ENCODE measurements at places on chromosomes 4 and X.

GRCh38 chr4:102598086-102598761 is 97.1 kb downstream of the NFKB1 start:
- DNase-seq: peak; percentile 48

DNA sequence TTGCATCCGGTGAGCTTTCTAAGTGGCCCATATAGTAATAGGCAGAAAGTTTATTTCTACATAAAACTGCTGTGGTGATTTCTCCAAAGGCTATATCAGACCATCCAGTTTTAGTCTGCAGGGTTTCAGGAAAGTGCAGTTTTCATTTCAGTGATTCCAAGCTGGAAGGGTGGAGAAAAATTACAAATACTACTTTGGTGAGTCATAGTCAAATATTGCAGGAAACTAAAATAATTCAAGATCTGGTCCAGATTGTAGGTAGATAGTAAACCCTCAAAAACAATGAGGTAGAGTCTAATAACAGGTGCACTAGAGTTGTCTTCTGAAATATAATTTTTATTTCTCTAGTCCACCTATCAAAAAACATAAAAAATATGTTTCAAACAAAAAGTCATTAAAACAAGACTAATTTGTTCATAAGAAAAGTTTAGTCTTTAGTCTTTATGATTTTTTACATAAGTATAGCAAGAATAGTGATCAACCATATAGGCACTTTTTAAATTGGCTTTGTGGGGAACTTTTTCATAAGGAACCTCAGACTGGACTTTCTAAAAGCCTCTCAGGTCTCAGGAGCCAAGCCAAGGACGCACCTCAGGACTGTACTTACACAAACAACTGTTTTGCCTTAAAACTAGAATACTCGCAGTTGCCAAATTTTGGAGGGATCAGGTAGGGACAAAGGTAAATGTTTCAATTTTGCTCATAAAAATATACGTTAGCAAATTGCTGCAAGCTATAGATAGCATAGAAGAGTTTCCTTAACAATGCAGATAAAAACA is 101.8 kb upstream of the TLR3 start:
- no peak for DNase-seq

GRCh38 chrX:85882601-85883000 is 164.8 kb downstream of the CHM start:
- DNase-seq: no peak

DNA sequence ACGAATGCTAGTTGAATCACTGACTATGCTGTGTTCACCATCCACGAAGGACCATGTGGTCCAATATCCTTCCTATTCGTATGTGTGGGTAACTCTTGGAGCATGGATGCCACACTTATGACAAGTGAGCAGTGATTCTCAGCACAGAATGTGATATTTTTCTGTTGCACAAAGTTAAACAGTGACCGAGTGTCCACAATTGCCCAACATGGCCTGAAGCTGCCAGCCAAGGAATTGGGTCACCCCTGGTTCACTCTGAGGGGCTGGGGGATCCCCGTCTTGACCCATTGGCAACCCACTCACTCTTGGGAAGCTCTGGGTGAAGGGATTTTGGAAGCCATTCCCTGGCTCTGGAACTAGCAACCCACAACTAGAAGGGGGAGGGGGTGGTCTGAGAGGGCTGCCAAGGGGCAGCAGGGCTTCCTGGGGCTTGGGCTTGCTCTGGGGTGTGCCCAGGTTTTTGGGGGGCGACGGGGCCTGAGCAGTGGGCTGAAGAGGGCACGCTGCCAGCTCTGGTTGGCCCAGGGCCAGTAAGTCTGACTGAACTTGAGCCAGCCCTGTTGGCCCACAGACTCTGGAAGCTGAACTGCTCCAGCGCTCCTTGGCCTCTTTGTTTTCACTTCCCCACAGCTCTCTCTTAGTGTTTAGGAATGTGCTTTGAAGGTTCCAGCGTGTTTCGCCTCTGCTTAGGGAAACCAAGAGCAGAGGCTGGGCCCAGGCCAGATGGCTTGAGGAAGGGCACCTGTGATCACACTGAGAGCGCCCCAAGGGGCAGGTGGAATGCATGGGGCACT is 43.1 kb upstream of the BCOR start:
- DNase-seq: no peak

GRCh38 chr4:1021386-1022050 is 10.1 kb downstream of the FGFRL1 start:
- no peak for DNase-seq

DNA sequence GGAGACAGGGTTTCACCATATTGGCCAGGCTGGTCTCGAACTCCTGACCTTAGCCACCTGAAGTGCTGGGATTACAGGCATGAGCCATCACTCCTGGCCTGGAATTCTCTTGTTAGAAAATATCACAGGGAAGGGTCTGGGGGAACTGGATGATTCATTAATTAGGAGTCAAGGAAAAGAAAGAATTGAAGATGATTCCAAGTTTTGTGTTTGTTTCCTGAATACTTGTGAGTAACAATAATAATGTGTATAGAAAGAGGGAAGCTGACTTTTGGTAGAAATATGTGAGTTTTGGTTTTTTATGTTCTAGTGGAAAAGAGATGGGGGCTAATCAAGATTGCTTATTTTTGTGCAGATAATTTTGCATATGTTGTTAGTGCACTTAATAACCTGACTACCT is 77.3 kb upstream of the CLNK start:
- no peak for DNase-seq

DNA sequence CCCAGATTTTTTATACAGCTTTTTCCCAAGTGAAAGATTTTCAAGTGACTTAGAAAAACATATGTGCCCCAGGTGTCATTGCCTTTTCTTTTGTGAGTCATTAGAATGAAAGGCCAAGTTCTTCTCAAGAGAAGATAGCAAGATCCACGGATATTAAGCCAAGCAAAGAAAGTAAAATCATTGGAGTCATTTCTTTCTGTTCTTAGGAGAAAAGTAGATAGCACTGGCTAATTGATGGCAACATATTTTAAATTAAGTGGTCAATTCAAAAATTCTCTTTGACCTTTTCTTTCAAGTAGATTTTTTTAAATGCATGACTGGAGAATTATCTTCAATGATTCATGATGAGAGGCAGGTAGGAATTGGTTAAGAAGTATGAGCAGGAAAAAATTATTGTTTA is 94.4 kb downstream of the HHIP start:
- no peak for DNase-seq

DNA sequence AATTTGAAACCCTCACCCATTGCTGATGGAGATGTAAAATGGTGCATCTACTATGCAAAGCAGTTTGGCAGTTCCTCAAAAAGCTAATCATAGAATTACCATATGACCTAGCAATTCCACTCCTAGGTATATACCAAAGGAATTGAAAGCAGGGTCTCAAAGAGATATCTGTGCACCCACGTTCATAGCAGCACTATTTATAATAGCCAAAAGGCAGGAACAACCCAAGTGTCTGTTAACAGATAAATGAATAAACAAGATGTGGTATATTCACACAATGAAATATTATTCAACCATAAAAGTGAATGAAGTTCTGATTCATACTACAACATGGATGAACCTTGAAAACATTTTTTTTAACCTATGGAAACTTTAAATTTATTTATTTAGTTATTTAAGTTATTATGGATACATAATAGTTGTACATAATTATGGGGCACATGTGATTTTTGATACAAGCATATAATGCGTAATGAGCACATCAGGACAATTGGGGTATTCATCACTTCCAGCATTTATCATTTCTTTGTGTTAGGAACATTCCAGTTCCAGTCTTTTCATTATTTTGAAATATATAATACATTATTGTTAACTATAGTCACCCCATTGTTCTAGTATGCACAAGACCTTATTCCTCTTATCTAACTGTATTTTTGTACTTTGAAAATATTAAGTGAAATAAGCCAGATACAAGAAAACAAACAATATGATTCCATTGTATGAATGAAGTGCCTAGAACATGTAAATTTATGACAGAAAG is 205.6 kb upstream of the CNKSR2 start:
- no peak for DNase-seq

- DNase-seq: no peak
Measured at GRCh38 chr4:10084651-10085358, 31.8 kb downstream of the WDR1 start.

DNA sequence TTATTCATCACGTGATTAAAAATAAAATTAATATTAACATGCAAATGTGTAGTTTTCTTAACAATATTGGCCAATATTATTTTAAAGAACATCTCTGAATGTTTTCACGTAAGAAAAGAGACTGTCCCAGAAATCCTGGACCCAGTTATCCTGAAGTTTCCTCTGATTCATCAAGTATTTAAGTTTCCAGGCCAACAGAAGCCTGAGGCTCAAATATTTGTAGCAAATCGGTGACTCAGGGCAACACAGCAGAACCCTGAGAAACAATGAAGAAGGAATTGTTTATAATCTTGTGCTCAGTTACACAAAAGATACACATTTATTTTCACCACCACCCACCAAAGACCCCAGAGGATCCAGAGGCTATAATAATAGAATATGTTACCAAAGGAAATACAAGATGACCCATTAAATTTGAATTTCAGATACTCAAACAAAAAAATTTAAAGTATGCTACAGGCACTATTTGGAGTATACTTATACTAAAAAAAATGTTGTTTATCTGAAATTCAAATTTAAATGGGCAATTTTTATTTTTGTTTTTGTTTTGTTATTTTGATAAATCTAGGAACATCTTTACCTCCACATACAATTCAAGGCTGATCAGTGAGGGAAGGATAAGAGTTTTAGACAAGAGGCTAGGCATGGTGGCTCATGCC is 33.9 kb upstream of the SLC7A11 start:
- peak; percentile 89 for DNase-seq

Measured in iris pigment epithelial cell (primary cell).